ENCODE measurements at places on chromosomes 1 and 21.

GRCh38 chr1:68723791-68724190 lies 226.9 kb upstream of the DEPDC1 start:
- no peak for DNase-seq

DNA sequence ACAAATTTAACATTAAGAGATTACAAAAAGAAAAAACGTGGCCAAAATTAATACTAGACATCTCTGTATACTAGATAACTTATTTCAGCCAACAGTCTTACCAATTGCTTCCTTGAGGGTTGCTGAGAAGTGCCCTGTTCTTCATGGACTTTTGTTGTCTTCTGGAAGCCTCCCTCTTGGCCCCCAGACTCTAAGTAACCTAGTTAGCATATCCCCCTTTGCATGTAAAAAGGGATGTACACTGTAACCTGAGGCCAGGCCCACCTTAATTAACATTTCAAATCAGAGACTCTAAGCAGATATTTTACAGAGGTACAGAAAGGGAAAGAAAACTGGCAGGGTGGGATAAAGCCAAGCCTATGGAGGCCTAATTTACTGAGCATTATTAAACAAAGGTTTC lies 1047.3 kb downstream of the ADGRL2 start:
- no peak for DNase-seq

GRCh38 chr1:46530791-46531409 lies 20.5 kb downstream of the KNCN start:
- DNase-seq: no peak

- DNase-seq: no peak
Observed at GRCh38 chr1:107575226-107575625, 389.8 kb downstream of the VAV3 start.

DNA sequence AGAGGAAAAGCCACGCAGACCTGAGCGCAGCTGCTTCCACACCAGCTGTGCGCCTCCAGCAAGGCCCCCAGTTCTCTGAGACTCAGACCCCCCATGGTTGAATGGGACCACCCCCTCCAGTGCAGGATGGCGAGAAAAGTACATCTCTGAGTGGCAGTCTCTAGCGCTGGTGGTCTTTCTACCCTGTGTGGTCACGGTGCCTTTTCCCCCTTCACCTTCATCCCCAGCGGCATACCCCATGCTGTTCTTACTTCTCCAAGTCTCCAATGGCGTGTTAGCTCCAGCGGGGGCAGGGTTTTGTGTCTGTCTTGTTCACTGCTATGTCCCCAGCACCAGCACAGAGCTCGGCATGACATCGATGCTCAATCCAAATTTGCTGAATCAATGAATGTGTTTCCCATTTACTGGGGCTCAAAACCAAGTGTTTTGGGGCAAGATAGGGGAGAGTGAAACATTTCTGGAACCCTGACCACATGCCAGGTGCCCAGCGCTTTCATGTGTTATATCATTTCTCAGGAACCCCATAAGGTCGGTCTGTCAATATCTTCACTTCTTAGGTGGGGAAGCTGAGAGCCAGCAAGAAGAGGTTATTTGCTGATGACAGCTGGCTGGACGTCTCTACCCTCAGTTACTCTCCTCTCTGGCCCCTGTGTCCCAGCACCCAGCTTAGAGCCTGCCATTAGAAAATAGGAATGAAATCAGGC lies 959 bp upstream of the SDC3 start:
- no peak for DNase-seq
